ENCODE measurements at places on chromosomes 2 and 18.

GRCh38 chr2:173407176-173407575, 52.5 kb downstream of the CDCA7 start:
- H3K27me3 ChIP-seq, result no peaks in the 10 kb centered on the region
- H3K36me3 ChIP-seq, result no peaks in the 10 kb centered on the region
- DNase-seq, result no peak
- H3K4me1 ChIP-seq, result no peaks in the 10 kb centered on the region
- H3K4me3 ChIP-seq, result no peak overlapping the region

GRCh38 chr2:126496493-126496892, 159.5 kb upstream of the GYPC start:
- H3K4me1 ChIP-seq, result no peaks in the 10 kb centered on the region
- no peak overlapping the region for H3K27ac ChIP-seq
- H3K36me3 ChIP-seq, result no peaks in the 10 kb centered on the region
- H3K27me3 ChIP-seq, result no peaks in the 10 kb centered on the region
- no peak for DNase-seq

- peaks cover 6% of the 10 kb centered on the region for H3K36me3 ChIP-seq
- no peak overlapping the region for H3K4me3 ChIP-seq
- H3K4me1 ChIP-seq, result no peaks in the 10 kb centered on the region
Measured at GRCh38 chr2:1693723-1694122, 50.6 kb downstream of the PXDN start.

DNA sequence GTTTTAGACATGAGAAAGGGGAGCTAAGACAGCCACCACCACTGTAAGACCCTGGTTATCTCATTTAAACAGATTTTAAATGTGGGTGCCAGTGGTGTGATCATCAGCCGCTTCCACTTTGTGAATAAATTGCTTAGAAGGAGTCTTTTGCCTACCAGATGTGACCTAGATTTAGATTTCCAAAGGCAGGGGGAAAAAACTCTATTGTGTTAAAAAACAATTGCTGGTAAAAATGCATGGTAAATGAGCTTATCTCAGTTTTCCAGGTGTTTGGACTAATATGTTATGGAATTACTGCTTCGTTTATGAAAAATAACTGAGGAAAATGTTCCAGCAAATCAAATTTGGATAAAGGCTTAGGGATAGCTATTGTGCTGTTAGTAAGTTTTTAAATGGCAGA, 466.3 kb upstream of the RAB12 start:
- DNase-seq, result no peak
- H3K4me3 ChIP-seq, result no peak overlapping the region
- H3K4me1 ChIP-seq, result no peaks in the 10 kb centered on the region
- peak overlapping the region; percentile 28 for H3K27ac ChIP-seq
- no peaks in the 10 kb centered on the region for H3K27me3 ChIP-seq
- H3K36me3 ChIP-seq, result no peaks in the 10 kb centered on the region

- DNase-seq, result no peak
- no peaks in the 10 kb centered on the region for H3K27me3 ChIP-seq
- H3K4me1 ChIP-seq, result no peaks in the 10 kb centered on the region
- no peaks in the 10 kb centered on the region for H3K36me3 ChIP-seq
- H3K4me3 ChIP-seq, result no peak overlapping the region
Measured at GRCh38 chr2:24329700-24330099, 30.6 kb downstream of the ITSN2 start.

DNA sequence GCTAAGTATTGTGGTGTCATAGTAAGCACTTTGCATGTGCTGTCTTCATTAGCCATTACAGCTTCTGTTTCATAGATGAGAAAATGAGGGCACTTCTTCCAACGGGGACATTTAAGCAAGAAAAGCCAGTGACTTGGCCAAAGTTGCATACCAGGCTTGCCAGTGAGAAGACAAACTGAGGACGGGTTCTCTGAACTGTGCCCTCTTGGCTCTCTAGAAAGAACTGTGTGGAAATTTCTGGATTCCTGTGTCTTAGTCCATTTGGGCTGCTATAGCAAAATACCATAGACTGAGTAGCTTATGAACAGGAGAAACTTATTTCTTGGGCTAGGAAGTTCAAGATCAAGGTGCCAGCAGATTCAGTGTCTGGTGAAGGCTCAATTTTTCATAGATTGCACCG, 13.3 kb downstream of the CTIF start:
- H3K4me1 ChIP-seq, result no peaks in the 10 kb centered on the region
- no peaks in the 10 kb centered on the region for H3K27me3 ChIP-seq
- H3K4me3 ChIP-seq, result no peak overlapping the region
- H3K27ac ChIP-seq, result no peak overlapping the region
- peaks cover 4% of the 10 kb centered on the region for H3K36me3 ChIP-seq
- DNase-seq, result no peak

- no peaks in the 10 kb centered on the region for H3K4me1 ChIP-seq
- no peaks in the 10 kb centered on the region for H3K36me3 ChIP-seq
- H3K4me3 ChIP-seq, result no peak overlapping the region
- H3K27me3 ChIP-seq, result no peaks in the 10 kb centered on the region
- no peak overlapping the region for H3K27ac ChIP-seq
Measured at GRCh38 chr2:79530443-79530842, 17.6 kb downstream of the CTNNA2 start.

DNA sequence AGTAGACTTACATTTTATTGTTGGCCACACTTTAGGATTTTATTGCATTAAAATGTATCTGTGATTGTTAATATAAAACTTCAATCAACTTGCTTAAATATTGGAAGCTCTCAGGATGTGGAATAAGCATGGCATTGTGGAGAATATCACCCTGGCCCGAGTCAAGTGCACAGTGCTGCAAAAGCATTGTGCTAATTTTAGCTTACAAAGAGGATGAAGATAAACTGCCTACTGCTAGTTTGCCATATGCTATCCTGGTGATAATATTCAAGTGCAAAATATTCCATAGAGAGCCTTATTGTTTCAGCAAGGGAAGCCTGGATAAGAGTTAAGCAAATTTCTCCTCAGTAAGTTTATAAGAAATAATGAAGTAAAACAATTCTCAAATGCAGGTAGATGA, 54.5 kb downstream of the MEIS1 start:
- H3K27me3 ChIP-seq, result no peaks in the 10 kb centered on the region
- no peaks in the 10 kb centered on the region for H3K36me3 ChIP-seq

DNA sequence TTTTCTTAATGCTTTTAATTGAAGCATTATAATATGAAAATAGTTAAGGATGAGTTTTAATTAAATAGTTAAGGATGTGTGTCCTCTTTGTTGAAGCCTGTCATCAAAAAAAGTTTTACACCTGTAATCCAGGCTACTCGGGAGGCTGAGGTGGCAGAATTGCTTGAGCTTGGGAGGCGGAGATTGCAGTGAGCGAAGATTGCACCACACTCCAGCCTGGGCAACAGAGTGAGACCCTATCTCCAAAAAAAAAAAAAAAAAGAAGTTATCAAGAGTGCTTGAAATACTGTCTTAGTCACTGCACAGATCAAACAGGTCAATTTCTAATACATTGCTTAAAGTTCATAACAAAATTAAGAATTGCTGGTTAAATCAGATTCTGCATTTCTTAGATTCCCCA, 193.6 kb downstream of the CD226 start:
- no peaks in the 10 kb centered on the region for H3K36me3 ChIP-seq
- no peak for DNase-seq
- no peaks in the 10 kb centered on the region for H3K4me1 ChIP-seq

DNA sequence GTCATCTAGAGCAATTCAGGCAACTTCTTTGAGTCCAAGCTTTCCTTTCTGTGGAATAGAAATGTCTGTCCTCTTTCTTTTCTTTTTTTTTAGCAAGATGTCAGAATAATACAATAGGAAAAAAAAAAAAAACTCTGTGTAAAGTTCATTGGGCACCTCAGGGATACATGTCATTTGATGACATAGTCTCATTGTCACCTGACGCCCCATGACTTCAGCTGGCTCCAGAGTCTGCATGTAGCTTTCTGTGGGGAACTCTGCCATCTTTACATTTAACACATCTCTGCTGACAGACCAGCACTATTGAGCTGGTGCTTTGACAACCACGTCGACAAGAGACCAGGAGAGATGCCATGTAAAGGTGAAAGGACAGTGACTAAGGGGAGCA, 172.5 kb upstream of the KLF7 start:
- no peaks in the 10 kb centered on the region for H3K36me3 ChIP-seq
- no peak for DNase-seq
- H3K27ac ChIP-seq, result peak overlapping the region; percentile 94
- H3K4me3 ChIP-seq, result no peak overlapping the region

- H3K36me3 ChIP-seq, result no peaks in the 10 kb centered on the region
- DNase-seq, result no peak
- no peak overlapping the region for H3K27ac ChIP-seq
- H3K4me3 ChIP-seq, result no peak overlapping the region
- no peaks in the 10 kb centered on the region for H3K4me1 ChIP-seq
Measured at GRCh38 chr18:45684341-45685115, 39.5 kb upstream of the SLC14A1 start.

DNA sequence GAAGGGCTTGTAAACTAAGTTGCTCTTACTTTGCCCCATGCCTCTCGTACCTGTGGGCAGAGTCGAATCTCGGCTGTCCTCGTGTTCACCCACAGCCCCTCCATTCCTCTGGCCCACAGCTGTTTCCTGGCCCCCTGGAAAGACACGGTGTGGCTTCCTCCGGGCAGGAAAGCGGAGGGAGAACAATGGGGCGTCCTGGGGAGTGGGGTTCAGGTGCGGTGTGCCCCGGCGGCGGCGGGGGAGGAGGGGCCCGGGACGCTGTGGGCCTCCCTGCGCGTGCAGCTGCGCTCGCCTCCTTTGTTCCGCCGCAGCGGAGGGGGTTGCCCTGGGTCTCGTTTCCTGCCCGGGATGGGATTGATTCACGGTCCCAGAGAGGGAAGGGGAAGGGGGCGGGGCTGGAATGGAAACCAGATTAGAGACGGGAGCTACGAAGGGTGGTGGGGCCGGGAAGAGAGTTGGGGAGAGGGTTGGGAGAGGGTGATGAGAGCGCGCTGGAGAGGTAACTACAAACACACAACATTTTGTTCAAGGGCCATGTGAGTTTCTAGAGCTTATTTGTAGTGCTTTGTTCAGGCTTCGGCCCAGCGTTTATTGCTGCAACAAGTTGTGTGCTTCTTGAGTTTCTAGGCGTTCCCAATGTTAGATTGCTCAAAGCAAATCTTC, 796 bp downstream of the MYO1B start:
- H3K27me3 ChIP-seq, result no peaks in the 10 kb centered on the region
- peaks cover 17% of the 10 kb centered on the region for H3K4me1 ChIP-seq
- H3K36me3 ChIP-seq, result no peaks in the 10 kb centered on the region
- DNase-seq, result no peak

DNA sequence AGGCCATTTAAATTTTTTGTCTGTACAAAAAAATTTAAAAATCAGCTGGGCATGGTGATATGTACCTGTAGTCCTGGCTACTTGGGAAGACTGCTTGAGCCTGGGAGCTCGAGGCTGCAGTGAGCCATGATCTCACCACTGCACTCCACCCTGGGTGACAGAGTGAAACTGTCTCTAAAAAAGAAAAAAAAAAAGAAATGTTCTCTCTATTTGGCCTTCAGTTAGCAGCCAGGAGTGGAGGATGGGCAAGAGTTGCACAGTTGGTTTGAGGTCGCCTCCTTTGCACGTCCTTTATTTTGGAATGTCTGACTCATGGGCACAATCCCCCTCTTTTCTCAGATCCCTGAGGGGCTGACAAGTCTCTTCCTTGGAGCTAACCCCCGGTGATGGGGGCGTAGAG, 26.3 kb downstream of the ITM2C start:
- H3K4me3 ChIP-seq, result no peak overlapping the region
- H3K36me3 ChIP-seq, result no peaks in the 10 kb centered on the region
- H3K4me1 ChIP-seq, result no peaks in the 10 kb centered on the region
- no peaks in the 10 kb centered on the region for H3K27me3 ChIP-seq
- H3K27ac ChIP-seq, result no peak overlapping the region

- no peaks in the 10 kb centered on the region for H3K4me1 ChIP-seq
- no peaks in the 10 kb centered on the region for H3K27me3 ChIP-seq
- no peak for DNase-seq
- H3K36me3 ChIP-seq, result no peaks in the 10 kb centered on the region
- no peak overlapping the region for H3K4me3 ChIP-seq
- no peak overlapping the region for H3K27ac ChIP-seq
Measured at GRCh38 chr18:10872304-10872703, 277.1 kb downstream of the PIEZO2 start.

DNA sequence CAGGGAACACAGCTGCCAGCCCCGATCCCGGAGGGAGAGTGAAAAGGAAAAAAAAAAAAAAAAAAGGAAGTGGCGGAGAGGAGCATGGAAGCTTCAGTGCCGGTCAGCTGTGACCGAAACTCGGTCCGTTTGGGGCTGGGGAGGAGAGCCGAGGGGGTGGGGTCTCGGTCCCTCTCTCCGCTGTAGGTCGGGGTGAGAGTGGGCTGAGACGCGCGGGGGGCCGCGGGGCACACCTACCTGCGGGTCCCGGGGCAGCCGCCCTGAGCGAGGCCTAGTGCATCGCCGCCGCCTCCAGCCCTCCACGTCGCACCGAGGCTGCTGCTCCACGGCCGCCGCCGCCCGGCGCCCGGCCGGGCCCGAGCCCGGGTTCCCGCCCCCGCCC, 536 bp downstream of the VPS54 start:
- peaks cover 41% of the 10 kb centered on the region for H3K4me1 ChIP-seq
- H3K36me3 ChIP-seq, result no peaks in the 10 kb centered on the region
- H3K4me3 ChIP-seq, result peak overlapping the region; percentile 81
- peak overlapping the region; percentile 96 for H3K27ac ChIP-seq
- H3K27me3 ChIP-seq, result no peaks in the 10 kb centered on the region
- no peak for DNase-seq

DNA sequence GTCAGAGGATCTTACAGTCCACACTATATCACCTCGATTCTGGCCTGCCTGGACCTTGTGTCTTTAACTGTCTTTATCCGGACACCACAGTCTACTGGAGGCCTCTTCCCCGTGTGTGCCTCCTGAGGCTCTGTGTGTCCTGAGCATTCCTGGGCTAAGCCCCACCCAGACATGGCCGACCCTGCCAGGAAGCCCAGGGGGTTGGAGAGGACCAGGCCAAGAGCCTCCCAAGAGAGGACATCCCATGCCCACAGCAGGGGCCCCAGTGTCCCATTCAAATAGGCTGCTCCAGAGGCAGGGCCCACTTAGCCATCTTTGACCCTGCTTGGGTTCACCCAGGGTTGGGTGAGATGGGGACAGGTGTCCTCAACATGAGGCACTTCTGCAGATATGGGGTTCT, 84.7 kb upstream of the OTOS start:
- H3K4me3 ChIP-seq, result no peak overlapping the region
- no peaks in the 10 kb centered on the region for H3K27me3 ChIP-seq
- no peaks in the 10 kb centered on the region for H3K4me1 ChIP-seq
- H3K27ac ChIP-seq, result no peak overlapping the region
- H3K36me3 ChIP-seq, result no peaks in the 10 kb centered on the region

- no peaks in the 10 kb centered on the region for H3K4me1 ChIP-seq
- no peaks in the 10 kb centered on the region for H3K36me3 ChIP-seq
- no peaks in the 10 kb centered on the region for H3K27me3 ChIP-seq
- H3K27ac ChIP-seq, result no peak overlapping the region
Measured at GRCh38 chr18:78908462-78909260, 71.0 kb upstream of the SALL3 start.

Data from right atrium auricular region (tissue), 2 donors.